ENCODE measurements at places on chromosomes 12 and 14.

GRCh38 chr14:95959317-95959716 is 79.8 kb upstream of the C14orf132 start:
- no peak for DNase-seq

- no peak for DNase-seq
Measured at GRCh38 chr14:68929623-68930307, 49.3 kb downstream of the ACTN1 start.

DNA sequence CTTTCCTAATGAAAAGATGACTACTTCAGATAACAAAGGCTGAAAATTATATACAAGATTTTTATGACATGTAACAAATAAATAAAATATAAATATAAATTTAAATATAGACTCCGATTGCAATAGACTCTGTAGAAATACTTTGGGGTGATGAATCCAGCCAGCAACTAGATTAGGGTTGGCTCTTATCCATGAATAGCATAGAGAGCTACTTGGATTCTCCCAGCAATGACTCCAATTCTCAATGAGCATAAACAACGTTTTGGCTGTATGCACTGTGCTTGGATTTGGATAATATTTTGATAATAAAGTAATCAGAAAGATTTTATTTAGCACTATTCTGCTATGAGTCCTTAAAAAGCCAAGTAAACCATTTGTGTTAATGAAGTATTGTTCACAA is 58.0 kb upstream of the LRFN5 start:
- no peak for DNase-seq

- no peak for DNase-seq
Measured at GRCh38 chr12:84183576-84183975, 729.0 kb downstream of the SLC6A15 start.

- no peak for DNase-seq
Measured at GRCh38 chr12:79665212-79665887, 25.4 kb downstream of the PAWR start.

GRCh38 chr12:6708960-6709394 is 8.4 kb upstream of the PIANP start:
- DNase-seq: no peak

DNA sequence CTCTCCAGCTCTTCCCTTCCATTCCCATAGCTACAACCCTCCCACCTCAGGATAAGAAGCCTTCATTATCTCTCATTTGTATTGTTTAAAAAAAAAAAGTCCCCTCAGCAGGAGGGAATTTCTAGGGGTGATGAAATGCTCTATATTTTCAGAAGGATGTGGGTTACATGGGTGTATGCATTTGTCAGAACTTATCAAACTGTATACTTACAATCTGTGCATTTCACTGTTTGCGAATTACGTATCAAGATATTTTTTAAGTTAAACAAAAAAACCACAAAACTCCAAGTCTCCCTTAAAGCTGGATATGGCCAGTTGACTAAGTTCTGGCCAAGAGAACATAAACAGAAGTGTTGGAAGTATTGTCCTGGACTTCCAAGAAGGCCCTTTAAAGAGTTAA is 2.0 kb upstream of the FKBP11 start:
- DNase-seq: no peak

Data from germinal center (tissue), 1 donor.